Metanephros (tissue), 2 donors: ENCODE measurements at places on chromosomes 2 and 18. TPM values are rescaled to one million over a fixed set of nuclear protein-coding genes. Genes with fewer than 3 reads are reported as not detected.

The TMEM169 gene
- 4.3 TPM for total RNA-seq

The PLEK gene
- 7.6 TPM for total RNA-seq

The TCF23 gene
- 0.35 TPM for total RNA-seq

The NPAS2 gene
- 9.3 TPM for total RNA-seq

The BCL2 gene
- total RNA-seq = 39.3 TPM

The RASGRP3 gene
- 36.8 TPM for total RNA-seq

The CAPN14 gene
- 0.12 TPM for total RNA-seq

The CABYR gene
- 5.1 TPM for total RNA-seq

The GRP gene
- total RNA-seq = 2.3 TPM

The ABHD1 gene
- total RNA-seq = 0.47 TPM

The BOLL gene
- 0.23 TPM for total RNA-seq

The CYTIP gene
- total RNA-seq = 16.8 TPM

The EGR4 gene
- not detected for total RNA-seq

The INHBB gene
- total RNA-seq = 0.82 TPM

The MAP3K19 gene
- 0.12 TPM for total RNA-seq

The AFF3 gene
- total RNA-seq = 52.7 TPM

The SERPINB11 gene
- total RNA-seq = not detected

The GAREM1 gene
- total RNA-seq = 27.9 TPM

The C2orf76 gene
- total RNA-seq = 16.8 TPM

The CRYGC gene
- not detected for total RNA-seq

The CFC1 gene
- not detected for total RNA-seq

The GPBAR1 gene
- total RNA-seq = 1.9 TPM

The ZEB2 gene
- total RNA-seq = 240 TPM

The DLX2 gene
- not detected for total RNA-seq

The IAH1 gene
- total RNA-seq = 32.1 TPM

The ADAM23 gene
- total RNA-seq = 3.9 TPM

The RAB6C gene
- 0.23 TPM for total RNA-seq

The CNNM3 gene
- 23.5 TPM for total RNA-seq

The TSPYL6 gene
- total RNA-seq = not detected

The FOXD4L1 gene
- total RNA-seq = 0.12 TPM

The RIT2 gene
- 0.35 TPM for total RNA-seq

The GPR35 gene
- 2.5 TPM for total RNA-seq

The KIF5C gene
- total RNA-seq = 3.6 TPM

The LOXHD1 gene
- 2.2 TPM for total RNA-seq

The UPP2 gene
- total RNA-seq = 2.4 TPM

The C2orf92 gene
- total RNA-seq = 8.4 TPM

The TMEM163 gene
- 0.64 TPM for total RNA-seq

The REG1B gene
- not detected for total RNA-seq

The DCC gene
- total RNA-seq = 7.9 TPM

The ELOA2 gene
- not detected for total RNA-seq

The GKN2 gene
- 0.53 TPM for total RNA-seq

The CYBRD1 gene
- total RNA-seq = 57.5 TPM

The CPLX4 gene
- not detected for total RNA-seq

The REG3G gene
- total RNA-seq = not detected

The TFCP2L1 gene
- 68.4 TPM for total RNA-seq

The FLACC1 gene
- 3.5 TPM for total RNA-seq

The C1QL2 gene
- total RNA-seq = not detected

The STK11IP gene
- 26.2 TPM for total RNA-seq

The RALB gene
- total RNA-seq = 41.0 TPM

The GNAL gene
- 1.8 TPM for total RNA-seq

The NAT8 gene
- 12.0 TPM for total RNA-seq

The C2orf78 gene
- total RNA-seq = not detected

The KCNE4 gene
- total RNA-seq = 11.2 TPM
